Endothelial cell of umbilical vein (primary cell): ENCODE measurements at places on chromosomes 7 and 10. TPM values are rescaled to one million over a fixed set of nuclear protein-coding genes. Genes with fewer than 3 reads are reported as not detected.

Gene AASS
- total RNA-seq = 27.8 and 30.1 TPM in 2 replicates

Gene PNLIPRP2
- total RNA-seq = not detected in 2 replicates

DNA sequence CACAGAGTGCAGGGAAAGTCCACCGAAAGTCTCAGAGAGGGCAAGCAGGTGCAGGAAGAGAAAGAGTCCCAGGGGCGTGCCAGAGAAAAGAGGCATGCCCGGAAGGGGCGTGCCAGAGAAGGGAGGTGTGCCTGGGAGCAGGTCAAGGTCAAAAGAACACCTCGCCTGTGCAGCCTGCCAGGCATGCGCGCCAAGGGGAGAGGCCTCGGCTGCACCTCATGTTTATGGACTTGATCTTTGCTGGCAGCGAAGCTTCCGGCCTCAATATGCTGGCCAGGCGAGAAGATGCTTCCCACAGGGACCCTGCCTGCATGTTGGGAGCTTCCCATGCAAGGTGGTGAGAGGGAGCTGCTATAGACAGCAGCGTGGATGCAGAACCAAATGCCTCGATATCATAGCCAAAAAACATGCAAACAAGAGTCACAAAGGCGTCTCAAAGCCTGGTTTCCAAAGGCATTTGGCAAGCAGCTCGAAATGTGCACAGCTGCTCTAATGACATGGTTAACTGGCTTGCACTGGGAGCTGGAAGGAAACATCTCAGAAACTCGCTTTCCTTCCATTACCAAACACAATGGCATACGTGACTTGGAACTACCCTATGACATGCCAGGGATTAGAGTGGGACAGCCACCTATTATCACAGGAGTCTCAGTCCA, 192.5 kb upstream of the PPP2R2D start:
- DNase-seq = no peak

Gene CACNB2
- total RNA-seq = not detected in 2 replicates

Gene LRRN3
- not detected in 2 replicates for total RNA-seq

Gene GAD2
- total RNA-seq = not detected in 2 replicates

Gene SYT15B
- total RNA-seq = 0.18 TPM in 1 of 2 replicates, not detected in the other

Gene IFIT1
- total RNA-seq = 0.39 and 0.75 TPM in 2 replicates

- DNase-seq = no peak
Measured at GRCh38 chr10:115657161-115657860, 564.1 kb downstream of the ATRNL1 start.

- no peak for DNase-seq
Measured at GRCh38 chr10:47034441-47035051, 123.3 kb downstream of the PTPN20 start.

DNA sequence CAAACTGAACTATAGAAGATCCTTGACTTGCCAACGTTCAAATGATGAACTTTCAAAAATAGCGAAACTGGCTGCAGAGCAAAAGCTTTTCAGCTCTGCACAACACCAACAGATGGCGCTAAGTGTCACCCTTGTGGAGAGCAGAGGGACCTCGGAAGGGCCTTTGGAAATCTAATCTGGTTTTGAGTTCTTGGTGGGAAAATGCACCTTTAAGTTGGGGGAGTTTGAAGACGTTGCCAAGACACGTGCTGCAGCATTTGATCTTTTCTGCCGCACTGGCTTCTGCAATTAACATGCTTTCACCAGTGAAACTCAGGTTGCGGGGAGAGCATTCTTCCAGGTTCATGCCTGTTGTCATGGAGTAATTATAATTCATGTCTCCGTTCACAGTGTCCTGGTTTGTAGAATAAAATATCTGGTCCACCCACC, 26.3 kb upstream of the WDR11 start:
- peak; percentile 15 for DNase-seq
